Fibroblast of villous mesenchyme (primary cell): ENCODE measurements at places on chromosomes 16 and 17. TPM values are rescaled to one million over a fixed set of nuclear protein-coding genes. Genes with fewer than 3 reads are reported as not detected.
A peak's percentile ranks its signal among the peaks of the same experiment; 100 is the strongest.

GRCh38 chr17:50911890-50912289 is 45.7 kb upstream of the TOB1 start:
- DNase-seq = no peak

GRCh38 chr17:81546906-81547613 is 5.1 kb downstream of the FAAP100 start:
- no peak for DNase-seq

Gene NAA38
- 55.3 and 73.1 TPM in 2 replicates for total RNA-seq

DNA sequence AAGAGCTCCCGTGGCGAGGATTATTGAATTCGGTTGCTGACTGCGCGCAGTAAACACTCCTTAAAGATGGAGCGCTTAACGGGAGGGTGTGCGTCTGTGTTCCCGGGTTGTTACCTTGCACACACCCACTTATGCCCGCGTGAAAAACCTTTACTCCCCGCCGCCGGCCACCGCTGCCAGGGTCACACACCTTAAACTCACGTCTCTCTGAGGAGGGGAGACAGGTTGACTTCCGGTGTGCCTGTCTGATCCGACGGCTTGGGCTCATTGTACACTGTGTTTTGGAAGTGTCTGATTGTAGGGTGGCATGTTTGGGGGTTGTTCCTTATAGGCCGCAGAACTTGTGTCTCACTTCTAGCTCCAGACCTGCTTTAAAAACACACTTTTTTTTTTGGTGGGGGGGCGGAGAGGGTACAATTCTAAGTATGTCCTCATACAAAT is 66.8 kb downstream of the KPNA2 start:
- no peak for DNase-seq

Gene C16orf96
- total RNA-seq = not detected in 2 replicates

- DNase-seq = no peak
These were observed 50.9 kb downstream of the B9D1 start for GRCh38 chr17:19311421-19312215.

DNA sequence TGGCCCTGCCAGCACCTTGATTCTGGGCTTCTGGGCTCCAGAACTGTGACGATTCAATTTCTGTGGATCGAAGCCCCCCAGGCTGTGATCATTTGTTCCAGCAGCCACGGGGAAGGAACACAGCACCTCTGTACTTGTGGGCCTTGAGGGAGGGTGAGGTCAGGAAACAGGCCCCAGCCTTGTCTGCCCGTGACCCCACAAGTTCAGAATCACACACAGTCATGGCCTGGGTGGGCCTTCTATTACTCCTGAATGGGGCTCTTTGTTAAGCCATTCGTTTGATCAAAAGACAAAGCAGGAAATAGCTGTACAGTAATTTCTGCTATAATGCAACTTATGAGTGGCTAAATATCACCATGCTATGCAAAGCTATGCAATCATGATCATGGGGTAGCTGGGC is 10.1 kb downstream of the ST6GALNAC2 start:
- DNase-seq = no peak

DNA sequence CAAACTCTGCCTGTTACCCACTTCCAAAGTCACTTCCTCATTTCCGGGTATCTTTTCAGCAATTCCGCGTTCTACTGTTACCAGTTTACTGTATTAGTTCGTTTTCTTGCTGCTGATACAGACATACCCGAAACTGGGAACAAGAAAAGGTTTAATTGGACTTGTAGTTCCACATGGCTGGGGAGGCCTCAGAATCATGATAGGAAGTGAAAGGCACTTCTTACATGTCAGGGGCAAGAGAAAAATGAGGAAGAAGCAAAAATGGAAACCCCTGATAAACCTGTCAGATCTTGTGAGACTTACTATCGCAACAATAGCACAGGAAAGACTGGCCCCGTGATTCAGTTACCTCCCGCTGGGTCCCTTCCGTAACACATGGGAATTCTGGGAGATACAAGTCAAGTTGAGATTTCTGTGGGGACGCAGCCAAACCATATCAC is 30.9 kb downstream of the PAFAH1B1 start:
- no peak for DNase-seq

- DNase-seq = peak; percentile 18
These were observed 42.5 kb upstream of the RASD1 start for GRCh38 chr17:17538417-17539391.

DNA sequence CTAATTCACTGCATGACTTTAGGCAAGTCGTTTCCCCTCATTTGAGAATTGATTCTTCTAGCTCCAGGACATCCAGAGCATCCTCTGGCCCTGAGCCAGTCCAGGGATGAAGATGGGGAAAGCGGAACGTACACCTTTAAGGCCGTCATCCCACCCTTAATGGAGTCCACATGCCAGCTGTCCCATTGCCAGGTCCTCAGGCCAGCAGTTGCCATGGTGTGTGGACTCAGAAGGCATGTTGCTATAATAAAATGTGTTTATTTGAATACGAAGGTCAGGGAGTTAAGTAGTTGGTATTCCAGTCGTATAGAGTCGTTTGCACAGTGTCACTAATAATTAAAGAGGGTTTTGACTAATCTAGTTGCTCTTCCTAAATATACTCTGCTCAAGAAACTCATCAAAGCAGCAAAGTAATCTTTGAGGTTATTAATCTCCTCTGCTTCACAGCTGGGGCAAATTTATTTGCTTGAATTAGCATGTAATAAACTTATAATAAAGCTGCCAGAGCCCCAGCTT is 30.4 kb downstream of the CCDC182 start:
- no peak for DNase-seq

DNA sequence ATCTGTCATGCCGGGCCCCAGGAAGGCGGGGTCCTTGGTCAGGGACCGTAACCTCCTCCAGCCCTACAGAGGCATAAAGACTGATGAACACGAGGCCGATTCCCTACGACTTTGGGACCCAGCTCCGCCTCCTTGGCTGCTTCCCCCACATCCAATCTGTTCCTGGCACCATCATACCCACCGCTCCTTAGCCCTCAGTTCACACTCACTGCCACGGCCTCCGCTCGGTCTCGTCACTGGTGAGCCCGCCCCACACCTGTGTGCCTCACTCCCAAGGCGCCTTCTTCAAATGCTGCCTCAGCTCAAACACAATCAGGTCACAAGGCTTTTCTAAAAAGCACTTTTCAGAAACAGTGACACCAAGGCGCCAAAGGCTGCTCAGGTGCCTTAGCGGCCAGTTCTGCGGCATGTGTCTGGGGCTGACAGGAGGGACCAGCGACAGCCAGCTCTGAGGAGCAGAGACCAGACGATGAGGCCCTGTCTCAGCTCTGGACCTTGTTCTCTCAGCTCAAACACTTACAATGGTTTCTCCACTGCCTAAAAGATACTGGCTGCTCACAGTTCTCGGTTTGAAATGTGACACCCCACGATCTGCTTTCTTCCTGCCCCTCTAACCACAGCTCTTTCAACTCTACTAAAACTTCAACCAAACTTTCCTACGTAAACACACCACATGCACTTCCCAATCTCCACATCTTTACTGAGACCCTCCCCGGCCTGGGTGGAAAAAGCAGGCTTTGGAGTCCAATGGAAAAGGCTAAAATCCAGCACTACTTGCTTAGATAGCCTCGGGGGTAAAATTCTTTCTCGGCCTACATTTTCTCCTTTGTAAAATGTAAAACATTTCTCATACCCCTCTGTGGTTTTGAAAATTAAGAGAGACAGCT is 33.2 kb downstream of the CYB5D2 start:
- peak; percentile 60 for DNase-seq

Gene SLC35G6
- total RNA-seq = not detected in 2 replicates

DNA sequence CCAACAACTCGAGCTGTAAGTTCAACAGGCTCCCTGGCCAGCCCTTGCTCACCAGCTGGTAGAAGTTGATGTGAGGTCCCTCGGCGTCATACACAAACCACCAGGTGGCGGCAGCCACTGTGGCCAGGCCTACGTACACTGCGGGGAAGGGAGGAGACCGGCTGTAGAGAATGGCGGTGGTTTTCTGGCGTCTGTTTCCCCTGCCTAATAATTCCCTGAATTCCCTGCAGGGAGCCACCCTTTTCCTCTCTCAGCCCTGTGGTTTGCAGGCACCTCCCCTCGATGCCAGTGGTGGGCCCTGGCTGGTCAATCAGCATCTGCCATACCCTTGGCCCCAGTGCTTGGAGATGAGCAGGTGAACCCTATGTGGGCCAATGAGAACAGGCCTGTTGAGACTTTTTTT is 18.9 kb upstream of the P2RX1 start:
- peak; percentile 77 for DNase-seq

- no peak for DNase-seq
These were observed 1.3 kb upstream of the CES3 start for GRCh38 chr16:66959704-66960161.

Gene SMPD3
- under 0.01 and 0.86 TPM in 2 replicates for total RNA-seq

- peak; percentile 63 for DNase-seq
These were observed 101.2 kb downstream of the FTO start for GRCh38 chr16:53805113-53805512.

Gene KRTAP2-3
- 0.32 TPM in 1 of 2 replicates, not detected in the other for total RNA-seq

Gene CCL7
- 0.43 TPM in 1 of 2 replicates, not detected in the other for total RNA-seq

DNA sequence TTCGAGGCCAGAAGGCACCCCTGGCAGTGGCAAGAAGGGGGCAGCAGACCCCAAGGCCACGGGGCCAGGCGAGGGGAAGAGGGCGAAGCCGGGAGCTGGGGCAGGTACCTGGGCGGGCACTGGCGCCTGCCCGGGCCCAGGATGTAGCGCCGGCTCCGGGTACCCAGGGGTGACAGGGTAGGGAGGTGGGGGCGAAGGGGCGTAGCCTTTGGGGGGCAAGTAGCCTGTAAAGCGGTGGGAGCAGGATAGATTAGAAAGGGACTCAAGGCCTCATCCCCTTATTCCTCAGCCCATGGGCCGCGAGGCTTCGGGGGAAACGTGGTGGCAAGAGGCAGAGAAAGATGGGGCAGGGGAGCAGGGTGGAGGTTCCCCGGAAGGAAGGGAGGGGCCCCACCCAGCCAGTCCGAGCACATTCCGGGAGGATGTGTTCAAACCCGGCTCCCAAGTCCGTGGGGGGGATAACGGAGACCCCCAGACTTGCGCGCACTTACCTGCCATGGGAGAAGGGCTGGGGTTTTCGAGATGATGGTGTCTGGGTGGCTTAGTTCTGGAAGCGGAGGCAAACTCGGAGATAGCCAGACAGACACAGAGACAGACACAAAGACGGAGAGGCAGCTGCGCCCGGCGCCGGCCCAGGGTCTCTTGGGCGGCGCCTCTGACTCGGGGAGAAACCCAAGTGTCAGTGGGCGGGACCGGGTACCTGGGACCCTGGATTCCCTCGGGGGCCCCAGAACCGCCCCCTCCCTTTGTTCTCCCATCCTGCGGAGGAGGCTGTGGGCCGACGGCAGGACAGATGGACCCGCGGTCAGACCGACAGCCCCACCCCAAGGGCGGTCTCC is 493 bp downstream of the PLSCR3 start:
- no peak for DNase-seq

GRCh38 chr17:6559753-6560215 is 3.4 kb upstream of the PITPNM3 start:
- DNase-seq = no peak

DNA sequence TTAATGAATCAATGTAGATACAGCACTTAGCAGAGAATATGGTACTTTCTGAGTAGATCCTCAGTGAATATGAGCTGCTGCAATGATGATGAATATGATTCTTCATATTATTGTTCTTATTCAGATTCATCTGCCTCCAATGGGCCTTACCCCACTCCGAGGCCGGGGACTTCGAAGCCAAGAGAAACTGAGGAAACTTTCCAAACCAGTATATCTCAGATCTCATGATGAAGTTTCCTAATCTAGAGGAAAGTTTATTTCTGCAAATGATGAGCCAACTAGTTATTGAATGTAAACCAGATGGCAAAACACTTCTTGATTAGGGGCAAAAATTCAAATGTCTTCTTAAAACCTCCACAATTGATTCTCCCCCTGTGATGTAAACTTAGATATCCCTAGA is 23.3 kb downstream of the LYRM1 start:
- no peak for DNase-seq

Gene ABCA10
- total RNA-seq = 0.43 and 0.64 TPM in 2 replicates

- no peak for DNase-seq
These were observed 63.6 kb downstream of the CACNG5 start for GRCh38 chr17:66898536-66898935.

DNA sequence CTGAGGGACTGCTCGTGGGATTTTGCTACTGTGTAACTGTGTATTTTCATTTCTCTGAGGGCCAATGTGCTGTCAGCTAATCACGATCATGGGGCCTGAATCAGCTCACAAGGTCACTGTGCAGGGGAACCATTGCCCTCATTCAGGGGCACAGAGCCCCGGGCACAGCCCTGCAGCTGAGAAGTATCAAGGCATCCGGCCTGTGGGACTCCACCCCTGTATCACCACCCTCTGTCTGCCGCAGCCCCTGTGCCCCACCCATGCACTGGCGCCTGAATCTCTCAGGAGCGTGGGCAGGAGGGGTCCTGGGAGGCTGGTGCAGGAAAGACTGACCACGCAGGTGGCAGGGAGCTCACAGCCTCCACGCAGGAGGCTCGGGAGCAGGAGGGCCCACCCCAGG is 43.4 kb upstream of the RASD1 start:
- no peak for DNase-seq

DNA sequence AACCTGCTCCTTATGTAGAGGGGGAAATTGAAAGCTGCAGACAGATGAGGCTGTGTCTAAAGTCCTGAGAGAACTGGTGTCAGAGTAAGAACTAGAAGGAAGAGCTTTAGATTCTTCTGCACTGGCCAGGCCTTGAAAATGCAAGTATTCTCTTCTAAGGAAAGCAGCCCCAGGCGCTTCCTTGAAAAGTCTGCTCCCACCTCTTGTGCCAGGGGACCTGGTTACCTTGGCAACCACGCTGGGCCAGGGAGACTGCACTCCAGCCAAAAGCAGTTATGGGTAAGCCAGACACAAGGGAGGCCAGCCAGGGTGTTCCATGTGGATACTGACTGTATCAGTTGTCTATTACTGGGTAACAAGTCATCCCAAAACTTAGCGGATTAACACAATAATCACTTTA is 228.6 kb upstream of the SDK2 start:
- DNase-seq = no peak

Gene TBC1D3D
- total RNA-seq = under 0.01 TPM in 1 of 2 replicates, not detected in the other

Gene UTP4
- 15.1 and 22.5 TPM in 2 replicates for total RNA-seq

DNA sequence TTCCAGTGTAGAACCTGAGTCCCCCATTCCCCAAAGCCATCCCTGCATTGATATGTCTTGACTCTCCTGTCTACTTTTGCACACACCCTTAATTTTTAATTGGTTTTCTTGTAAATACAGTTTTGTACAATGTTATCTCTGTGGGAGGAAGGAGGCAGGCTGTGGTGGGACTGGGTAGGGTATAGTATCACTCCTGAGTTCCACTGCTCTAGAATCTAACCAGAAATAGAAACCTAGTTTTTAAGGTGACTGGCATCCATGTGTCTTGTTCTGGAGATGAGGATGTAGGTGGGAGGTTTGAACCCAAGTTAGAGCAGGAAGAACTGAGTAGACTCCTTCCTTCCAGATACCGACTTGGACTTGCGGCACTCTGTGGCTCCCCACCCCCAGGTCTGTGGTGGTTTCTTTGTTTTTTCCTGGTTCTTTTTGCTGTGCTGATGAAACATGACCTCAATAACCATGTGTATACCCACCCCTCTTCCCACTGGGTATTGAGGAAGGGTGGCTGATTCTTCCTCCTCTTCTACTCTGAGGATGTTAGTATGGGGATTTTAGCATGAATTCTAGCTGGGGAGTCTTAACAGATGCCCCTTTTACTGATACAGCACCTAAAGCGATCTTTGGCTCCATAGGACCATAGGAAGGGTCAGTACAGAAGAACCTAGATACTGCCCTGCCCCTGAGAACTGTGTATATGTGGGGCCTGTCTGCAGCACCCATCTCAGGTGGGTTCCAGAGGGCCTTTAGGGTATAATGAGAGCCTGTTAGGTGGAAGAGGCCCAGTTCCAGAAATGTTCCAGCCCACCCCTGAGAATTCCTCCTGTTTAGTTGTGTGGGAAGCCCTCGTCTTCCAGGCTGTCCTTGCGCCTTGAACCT is 48.7 kb downstream of the SF3B3 start:
- peak; percentile 43 for DNase-seq

- peak; percentile 82 for DNase-seq
These were observed 6.8 kb downstream of the ZNF267 start for GRCh38 chr16:31880322-31880979.

- DNase-seq = no peak
These were observed 9.0 kb upstream of the CRHR1 start for GRCh38 chr17:45775148-45775547.
